ENCODE measurements at places on chromosomes 3 and 15.

GRCh38 chr15:69014454-69014853 lies at the start of gene NOX5:
Gene NOX5 (plus strand): TSS chr15:69014695. CDS start chr15:69014736, 41 bp downstream.
- no peak for DNase-seq

GRCh38 chr3:32780735-32781210 lies 37.0 kb upstream of the TRIM71 start:
- DNase-seq = no peak

DNA sequence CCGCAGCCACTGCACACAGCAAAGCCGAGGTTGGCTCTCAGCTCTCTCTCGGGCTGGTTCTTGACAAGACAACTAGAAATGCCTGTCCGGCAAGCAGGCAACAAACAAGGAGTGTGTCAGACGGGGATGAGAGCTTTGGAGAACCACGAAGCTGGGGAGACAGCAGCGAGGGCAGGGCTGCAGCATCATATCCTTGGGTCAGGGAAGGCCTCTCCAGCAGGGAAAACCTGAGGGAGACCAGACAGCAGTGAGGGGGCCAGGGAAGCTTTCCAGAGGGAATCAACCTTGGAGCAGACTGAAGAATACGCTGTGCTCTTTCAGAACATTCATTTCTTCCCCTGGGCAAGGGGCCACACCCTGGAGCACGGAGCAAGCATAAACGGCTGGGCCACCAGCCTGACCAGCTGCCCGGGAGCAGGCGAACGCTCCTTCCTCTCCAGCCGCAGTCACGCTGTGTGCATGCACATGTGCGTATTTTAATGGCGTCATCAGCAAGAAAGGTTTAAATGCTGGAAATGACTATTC lies 58.7 kb downstream of the CHSY1 start:
- no peak for DNase-seq

DNA sequence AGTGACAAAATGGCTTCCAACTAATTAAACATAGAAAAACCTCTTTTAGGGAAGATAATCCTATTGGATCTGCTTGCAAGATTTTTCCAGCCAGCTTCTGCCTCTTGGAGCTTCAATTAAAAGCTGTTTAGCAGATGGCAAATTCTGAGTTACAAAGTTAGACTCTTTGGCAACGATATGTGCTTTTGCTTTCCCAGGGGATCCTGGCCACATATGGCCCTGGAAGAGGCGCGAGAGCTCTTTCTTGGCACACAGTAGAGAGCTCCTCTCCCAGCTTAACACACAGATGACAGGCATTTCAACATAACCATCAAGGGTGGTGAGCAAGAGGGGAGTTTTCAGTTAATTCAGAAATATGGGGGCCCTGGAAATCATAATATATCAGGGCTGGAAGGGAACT lies 41.6 kb upstream of the GALNT15 start:
- DNase-seq = no peak

- no peak for DNase-seq
Measured at GRCh38 chr3:11035757-11036505, 43.4 kb downstream of the SLC6A1 start.

DNA sequence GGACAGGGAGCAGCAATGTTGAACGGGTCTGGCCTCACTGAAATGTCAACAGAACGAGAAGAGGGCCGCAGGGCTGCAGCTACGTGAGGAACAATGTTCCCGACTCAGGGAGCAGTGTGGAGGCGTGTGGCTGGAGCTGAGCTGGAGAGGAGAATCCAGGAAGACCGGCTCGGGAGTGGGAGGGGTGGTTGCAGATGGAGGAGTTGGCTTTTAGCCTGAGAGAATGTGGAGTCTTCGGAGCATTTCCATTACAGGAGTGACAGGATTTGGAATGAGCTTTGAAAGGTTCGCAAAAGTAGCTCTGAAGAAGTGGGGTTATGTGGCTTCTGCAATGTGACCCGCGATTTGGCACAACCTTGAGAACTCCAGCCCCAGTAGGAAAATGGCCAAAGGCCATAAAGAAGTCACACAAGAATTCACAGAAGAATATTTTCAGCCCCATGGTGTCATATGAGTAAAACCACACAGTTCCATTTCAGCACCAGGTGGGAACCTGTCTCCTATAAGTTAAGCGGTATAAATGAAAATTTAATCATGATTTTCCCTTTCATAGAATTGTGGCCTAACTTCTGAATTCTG lies 78.8 kb upstream of the NSMCE3 start:
- no peak for DNase-seq

GRCh38 chr3:124044956-124045355 lies 53.0 kb upstream of the ROPN1 start:
- DNase-seq = no peak

GRCh38 chr3:119357190-119357589 lies 63.0 kb downstream of the ARHGAP31 start:
- DNase-seq = no peak

DNA sequence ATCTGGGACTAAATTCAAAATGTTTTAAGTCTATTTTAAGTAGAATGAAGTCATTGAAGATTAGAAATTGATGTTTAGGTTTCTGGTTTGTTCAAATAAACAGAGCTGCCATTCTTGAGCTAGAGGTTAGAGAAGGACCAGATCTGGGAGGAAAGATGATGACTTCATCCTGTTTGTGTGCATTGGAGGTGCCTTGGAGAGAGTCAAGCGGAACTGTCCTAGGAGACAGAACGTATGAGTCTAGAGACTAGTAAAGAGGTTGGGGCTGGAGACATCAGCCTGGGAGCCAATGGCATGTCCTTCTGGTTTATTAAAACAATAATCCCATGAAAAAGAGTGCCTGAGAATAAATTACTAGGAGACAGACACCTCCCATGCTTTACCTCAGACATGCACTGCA lies 303.4 kb downstream of the KBTBD8 start:
- DNase-seq = no peak

GRCh38 chr15:68552773-68553172 lies 26.0 kb upstream of the CORO2B start:
- DNase-seq = no peak

GRCh38 chr3:126314790-126315658 lies 42.2 kb downstream of the KLF15 start:
- DNase-seq = no peak

- DNase-seq = no peak
Measured at GRCh38 chr3:108455212-108455705, 55.1 kb downstream of the MYH15 start.

DNA sequence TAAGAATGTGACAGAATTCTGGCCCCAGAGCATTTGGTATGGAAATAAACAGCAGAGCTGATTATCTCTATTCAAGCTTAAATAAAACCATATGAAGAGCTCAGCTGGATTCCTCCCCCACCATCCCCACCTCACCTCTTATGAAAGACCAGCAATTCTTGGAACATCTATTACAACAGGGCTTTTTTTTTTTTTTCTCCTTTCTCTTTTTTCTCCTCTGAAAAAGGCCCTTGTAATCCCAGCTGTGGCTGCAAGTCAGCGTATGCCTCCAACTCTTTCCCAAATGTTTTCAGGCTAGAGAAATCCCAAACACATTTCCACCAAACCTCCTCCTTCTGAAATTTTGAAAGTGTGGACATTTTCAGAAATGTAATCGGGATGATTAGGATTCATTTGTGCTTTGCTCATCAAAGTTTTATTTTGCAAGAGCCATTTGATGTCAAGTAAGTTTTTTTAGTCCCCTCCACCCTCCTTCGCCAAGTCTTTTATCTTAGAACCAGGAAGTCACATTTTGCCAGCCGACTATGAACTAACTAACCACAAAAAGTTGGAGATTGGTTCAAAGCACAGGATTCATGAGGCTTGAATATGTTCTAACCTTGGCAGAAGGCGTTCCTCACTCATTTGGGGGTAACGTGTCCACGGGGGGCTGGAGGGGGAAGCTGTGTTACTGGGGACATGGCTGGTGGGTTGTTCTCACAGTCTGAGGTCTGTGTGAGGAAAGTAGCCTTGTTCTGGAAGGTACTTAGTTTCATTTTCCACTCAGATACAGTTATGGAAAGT lies 142.0 kb upstream of the PDZRN3 start:
- no peak for DNase-seq

GRCh38 chr3:126947429-126947828 lies 35.5 kb upstream of the PLXNA1 start:
- no peak for DNase-seq

GRCh38 chr3:58537412-58538301 lies 667 bp upstream of the ACOX2 start:
- no peak for DNase-seq

DNA sequence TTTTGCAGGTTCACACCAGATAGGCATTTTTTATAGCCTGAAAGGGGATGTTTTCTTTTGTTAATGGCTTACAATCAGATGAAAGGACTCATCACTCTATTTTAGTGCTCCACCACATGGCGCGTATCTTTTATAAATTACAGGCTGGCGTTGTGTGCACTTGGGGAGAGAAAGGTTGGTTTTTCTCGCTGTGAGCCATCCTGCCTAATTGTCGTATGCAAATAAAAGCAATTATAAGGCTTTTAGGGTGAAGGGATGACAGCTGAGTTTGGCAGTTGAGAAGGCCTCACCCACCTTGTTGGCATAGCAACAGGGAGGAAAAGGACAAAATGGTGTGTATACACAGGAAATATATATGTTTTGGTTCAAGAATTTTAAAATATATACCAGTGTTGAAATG lies 268.0 kb downstream of the NR2F2 start:
- no peak for DNase-seq

GRCh38 chr15:59251001-59251845 lies 44.6 kb downstream of the LDHAL6B start:
- DNase-seq = no peak

DNA sequence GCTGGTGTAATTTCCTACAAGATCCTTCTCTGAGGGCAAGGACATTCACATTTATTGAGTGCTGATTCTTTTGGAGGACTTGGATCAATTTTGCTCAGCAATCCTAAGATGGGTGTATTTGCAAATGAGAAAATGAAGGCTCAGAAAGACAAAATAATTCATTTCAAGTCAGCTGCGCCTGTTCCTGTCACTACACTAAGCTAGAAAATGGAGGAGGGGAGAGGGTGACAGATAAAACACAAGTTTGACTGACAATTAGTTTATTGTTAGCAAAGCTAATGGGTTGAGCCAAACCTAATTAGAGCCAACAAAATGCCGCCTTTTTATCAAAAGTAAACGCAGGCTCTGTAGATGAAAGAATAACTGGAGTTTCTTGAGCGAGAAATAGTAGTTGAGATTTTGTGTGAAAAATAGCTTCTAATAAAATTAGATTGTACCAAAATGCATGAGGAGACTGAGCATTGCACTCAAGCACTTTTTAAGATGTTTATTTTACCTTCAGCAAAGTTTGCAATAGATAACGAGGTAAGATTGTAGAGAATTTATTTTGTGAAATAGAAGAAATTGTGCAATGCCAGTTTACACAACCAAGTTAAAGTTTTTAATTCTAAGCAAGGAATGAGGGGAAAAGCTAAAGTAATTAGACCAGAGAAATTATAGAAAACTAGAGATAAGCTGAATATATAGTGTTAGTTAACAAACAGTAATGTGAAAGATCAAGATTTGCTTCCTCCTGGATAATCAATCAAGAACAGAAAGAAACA lies 39.6 kb upstream of the SECISBP2L start:
- no peak for DNase-seq

GRCh38 chr3:124699686-124700396 lies 30.4 kb upstream of the UMPS start:
- DNase-seq = no peak

DNA sequence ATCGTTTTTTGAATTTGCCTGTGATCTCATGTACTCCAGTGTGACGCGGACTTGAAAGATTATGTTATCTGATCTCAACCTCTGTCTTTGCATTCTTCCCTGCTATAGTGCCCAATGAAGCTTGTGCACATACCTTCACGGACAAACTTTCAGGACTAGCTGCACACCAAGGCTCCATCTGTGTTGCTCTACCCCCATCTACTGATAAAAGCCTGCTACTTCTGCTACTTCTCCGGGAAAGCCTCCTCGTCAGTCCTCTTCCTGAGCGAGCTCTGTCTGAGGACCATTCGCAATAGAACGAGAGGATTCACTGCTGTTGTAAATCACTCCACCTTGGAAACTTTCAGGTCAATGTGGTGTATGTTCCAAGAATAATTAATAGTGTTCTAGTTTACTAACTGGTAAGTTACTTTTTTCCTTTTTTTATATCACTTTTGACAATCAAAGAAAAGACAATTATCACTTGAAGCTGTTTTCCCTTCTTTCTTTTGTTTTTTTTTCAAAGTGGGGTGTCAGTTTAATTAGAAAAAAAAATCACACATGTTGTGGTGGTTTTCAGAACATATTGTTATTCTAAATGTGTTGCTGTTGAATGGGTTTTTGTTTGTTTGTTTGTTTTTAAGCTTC lies 217.6 kb downstream of the ARRDC4 start:
- DNase-seq = peak; percentile 12

GRCh38 chr15:45535486-45536042 lies 13.0 kb upstream of the SLC30A4 start:
- no peak for DNase-seq

DNA sequence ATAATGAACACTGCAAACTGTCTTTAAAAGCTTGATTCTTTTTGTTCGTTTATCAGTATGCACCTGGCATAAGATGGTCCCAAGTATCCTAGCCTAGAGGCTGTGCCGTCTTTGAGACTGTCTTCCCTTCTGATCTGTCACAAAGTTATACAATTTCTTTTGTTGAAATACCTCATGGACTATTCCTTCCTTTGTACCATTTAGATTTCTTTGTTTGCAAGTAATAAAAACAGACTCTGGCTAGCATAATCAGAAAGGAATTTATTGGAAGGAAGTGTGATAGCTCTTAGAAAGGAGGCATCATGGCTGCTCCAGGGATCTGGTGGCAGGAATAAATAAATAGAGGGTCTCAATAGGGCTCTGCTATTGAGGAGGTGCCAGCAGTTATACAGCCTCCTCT lies 280.4 kb downstream of the SLC9A9 start:
- DNase-seq = no peak

DNA sequence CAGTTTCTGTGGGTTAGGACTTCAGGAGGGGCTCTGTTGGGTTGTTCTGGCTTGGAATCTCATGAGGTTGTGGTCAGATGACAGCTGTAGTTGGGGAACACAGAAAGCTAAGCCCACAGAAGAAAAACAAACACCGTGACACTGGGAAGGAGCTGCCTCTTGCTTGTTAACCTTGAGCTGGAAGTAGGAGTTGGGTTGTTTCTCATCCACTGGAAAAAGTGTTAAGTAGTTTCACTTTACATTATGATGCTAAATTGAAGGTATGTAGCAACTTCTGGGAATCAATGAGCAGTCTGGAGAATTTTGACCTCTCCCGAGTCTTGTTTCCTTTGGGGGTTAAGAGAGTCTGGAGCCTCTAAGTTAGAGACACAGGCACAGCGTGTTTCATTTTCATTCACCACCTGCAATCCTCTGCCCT lies 20.4 kb downstream of the HACD3 start:
- DNase-seq = no peak

- DNase-seq = no peak
Measured at GRCh38 chr3:187456250-187456649, 88.1 kb downstream of the RTP4 start.

- DNase-seq = no peak
Measured at GRCh38 chr3:100702980-100703345, 6.3 kb upstream of the TFG start.

GRCh38 chr15:35246451-35246850 lies 161.4 kb upstream of the NANOGP8 start:
- no peak for DNase-seq

GRCh38 chr15:92883876-92884435 lies 16.2 kb upstream of the CHD2 start:
- no peak for DNase-seq

GRCh38 chr3:76855451-76855850 lies 184.4 kb upstream of the ROBO2 start:
- no peak for DNase-seq

- no peak for DNase-seq
Measured at GRCh38 chr3:138364356-138365252, 16.2 kb downstream of the MRAS start.

- no peak for DNase-seq
Measured at GRCh38 chr3:55935241-55935640, 448.1 kb upstream of the WNT5A start.

GRCh38 chr15:68693071-68693470 lies 114.3 kb downstream of the CORO2B start:
- DNase-seq = no peak
